ENCODE measurements at places on chromosomes 6 and 20.

DNA sequence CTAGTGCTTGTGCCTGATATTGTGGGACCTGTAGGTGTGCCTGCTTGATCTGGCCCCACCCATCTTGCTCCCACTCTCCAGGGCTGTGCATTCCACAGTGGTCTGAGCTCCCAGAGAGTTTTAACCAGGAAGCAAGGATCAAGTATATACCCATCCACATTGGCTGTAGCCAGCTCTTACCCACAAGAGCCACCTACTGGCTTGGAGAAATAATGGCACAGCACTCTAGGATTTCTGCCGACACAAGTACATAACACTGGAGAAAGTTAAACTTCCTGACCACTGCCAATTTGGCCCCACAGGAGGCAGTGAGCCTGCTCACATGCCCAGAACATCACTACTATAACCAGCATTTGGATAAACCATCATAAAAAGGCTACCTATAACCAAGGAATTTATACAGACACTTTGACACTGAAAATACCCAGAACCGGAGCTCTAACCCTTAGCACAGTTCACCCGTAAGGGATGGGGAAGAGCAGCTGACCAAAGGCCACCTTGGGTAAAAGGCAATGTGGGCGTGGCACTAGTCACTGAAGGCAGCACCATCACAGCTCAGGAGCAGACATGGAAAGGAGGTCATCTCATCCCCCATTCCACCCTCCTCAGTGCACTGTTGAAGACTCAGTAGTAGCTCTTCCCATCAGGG lies 440.4 kb downstream of the BTBD3 start:
- DNase-seq, result no peak

DNA sequence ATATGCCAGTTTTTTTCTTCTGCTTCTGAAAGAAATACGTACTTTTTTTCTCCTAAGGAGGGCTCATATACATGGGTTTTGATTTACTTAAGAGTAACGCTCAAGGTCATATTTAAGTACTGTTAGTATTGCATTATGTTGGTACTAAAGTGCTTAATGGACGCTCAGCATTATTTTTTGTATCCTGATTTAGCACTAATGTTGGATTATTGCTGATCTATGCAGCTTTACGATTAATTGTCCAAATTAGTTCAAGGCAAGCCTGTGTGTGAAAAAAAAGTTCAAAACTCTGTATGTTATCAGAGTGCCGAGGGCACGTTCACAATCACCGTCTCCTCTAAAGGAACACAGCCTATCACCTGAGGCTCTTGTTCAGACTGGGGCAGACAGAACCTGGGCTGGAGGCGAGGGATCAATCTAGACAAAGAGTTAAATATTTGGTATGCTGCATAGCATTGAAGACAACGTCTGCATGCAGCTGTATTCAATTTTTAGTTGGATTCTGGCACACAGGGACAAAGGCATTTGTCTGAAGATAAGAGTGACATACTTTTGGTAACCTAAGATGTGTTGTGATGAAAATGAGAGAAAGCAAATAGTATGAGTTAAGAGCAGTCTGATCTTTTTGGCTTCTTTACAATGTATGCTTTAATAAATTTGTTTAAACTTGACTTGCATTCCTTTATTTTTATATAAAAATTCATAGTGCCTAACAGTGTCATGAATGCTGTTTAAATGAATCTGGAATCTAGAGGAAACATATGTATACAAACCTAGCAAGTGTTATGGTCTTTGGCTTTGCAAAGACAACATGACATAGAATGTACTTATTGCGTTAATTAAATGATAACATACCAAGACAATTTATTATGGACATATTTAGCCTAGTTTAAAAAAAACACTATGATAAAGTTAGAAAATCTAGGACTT lies 341.2 kb downstream of the SAMD5 start:
- DNase-seq, result no peak

GRCh38 chr6:129120856-129121638 lies 238.1 kb downstream of the LAMA2 start:
- DNase-seq, result no peak

DNA sequence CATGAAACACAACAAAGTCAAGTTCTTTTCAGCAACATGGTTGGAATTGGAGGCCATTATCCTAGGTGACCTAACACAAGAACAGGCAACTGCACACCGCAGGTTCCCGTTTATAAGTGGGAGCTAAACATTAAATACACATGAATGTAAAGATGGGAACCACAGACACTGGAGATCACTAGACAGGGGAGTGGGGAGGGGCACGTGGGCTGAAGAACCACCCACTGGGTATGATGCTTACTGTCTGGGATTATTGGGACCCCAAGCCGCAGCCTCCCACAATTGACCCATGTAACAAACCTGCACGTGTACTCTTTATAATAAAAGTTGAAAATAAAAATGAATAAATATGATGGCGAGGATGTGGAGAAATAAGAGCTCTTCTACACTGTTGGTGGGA lies 8.6 kb upstream of the RAET1G start:
- no peak for DNase-seq

GRCh38 chr20:46811224-46812084 lies 83.2 kb upstream of the EYA2 start:
- no peak for DNase-seq

- DNase-seq, result no peak
Measured at GRCh38 chr6:72286911-72287311, 335.0 kb upstream of the KCNQ5 start.

DNA sequence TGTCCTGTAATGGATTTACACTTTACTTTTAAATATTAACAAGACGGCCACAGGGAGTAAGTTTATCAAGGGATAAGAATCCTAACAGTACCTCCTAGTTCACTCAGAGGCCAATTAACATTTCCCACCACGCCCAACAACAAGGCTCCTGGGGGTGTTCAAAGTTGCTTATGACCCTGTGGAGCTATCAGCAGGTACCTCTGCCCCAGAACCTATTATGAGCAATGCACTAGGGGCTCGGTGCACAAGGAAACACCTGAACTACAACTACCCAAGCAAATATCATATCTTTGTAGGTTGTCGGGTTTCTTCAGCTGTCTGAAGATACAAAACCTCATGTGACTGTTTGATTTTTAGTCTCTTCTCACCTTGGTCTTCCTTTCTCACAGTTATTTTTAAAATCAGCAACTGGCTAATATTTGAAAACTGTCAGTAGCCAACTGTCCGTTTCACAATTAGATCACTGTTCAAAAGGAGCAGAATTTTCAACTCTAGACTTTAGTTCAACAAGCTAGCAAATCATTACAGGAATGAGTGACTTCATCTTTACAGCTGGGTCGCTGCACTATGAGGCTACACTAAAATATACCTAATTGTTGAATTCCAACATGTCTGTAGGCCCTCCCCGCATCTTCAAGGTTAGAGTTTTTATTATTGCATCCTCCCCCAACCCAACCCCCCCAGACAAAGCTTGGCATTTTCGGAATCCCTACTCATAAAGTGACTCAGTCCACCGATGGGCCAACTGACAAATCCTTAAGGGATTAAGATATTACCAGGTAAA lies 38.1 kb downstream of the B4GALT5 start:
- no peak for DNase-seq

DNA sequence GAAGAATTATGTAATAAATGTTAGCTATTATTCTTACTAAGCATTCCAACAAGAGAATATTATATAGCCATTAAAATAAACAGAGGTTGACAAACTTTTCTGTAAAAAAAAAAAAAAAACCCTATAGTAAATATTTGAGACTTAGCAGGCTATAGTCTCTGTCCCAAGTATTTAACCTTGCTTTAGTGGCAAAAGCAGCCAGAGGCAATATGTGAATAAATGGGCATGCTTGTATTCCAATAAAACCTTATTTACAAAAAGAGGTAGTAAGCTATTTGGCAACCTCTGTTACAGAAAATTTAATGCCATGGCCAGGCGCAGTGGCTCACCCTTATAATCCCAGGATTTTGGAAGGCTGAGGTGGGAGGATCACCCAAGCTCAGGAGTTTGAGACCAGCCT lies 14.6 kb downstream of the CDK5RAP1 start:
- no peak for DNase-seq

- DNase-seq, result no peak
Measured at GRCh38 chr20:48550814-48551213, 277.0 kb downstream of the PREX1 start.

DNA sequence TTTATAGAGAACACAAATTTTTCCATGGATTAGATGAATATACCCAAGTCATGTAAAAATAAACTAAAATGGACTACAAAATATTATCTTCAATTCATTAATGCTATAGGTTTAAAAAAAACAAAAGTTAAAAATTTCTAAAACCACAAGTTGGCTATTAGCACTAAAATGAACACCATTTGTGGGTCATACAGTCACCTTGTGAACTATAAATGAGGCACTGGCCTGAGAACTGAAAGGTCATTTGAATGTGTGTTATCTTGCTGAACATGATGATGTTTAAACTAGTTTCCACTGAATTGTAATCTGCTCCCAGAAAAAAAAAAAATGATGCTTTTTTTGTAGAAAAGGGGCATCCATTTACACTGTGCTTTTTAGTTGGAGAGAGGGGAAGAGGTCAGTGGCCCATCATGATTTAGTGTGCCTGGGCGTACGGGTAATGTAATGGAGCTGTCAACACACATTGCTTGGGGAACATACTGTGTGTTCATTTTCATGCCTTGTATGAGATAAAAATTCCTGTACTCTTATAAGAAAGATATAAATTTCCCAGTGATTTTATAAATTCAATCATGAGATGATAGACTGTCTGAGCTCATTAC lies 96.6 kb upstream of the FKBP1C start:
- DNase-seq, result no peak

DNA sequence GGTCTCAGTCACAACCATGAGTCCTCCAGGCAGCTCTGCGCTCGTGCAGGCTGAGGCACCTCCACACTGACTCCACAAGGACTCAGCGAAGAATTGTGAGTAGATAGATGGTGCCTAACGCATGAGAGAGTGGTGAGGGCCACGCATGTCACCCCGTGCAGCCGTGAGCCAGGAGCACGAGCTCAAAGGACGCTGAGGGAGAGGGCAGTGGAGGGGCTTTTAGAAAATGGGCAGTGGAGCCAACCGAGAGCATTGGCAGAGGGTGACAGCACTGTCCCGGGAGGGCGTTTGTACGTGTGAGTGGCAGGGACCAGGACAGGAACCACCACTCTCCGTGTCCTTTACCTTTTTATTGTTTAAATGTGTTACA lies 105.6 kb downstream of the PSMB1 start:
- no peak for DNase-seq

- no peak for DNase-seq
Measured at GRCh38 chr20:47160992-47161391, 195.5 kb downstream of the ZMYND8 start.

Data from inflammatory macrophage (primary cell).